ENCODE measurements at places on chromosomes 6 and 20.

DNA sequence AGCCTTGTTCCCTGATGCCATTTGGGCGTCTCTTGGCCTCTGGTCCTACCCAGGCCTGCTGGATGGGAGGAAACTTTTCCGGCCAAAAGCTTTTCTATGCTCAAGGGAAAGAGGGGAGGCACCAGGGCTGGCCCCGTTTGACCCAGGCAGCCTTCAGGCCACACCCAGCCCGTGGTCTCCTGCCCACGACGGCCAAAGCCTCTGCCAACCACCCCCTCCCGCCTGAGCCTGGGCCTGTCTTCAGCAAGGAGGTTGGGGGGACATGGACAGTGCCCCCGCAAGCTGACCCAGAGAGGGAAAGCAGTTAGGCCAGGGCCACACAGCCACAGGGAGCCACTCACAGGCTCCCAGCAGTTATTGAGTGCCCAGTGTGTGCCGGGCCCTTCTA, 49.5 kb downstream of the SRC start:
- DNase-seq = no peak

- DNase-seq = no peak
Measured at GRCh38 chr6:18186540-18187250, 31.5 kb downstream of the KDM1B start.

DNA sequence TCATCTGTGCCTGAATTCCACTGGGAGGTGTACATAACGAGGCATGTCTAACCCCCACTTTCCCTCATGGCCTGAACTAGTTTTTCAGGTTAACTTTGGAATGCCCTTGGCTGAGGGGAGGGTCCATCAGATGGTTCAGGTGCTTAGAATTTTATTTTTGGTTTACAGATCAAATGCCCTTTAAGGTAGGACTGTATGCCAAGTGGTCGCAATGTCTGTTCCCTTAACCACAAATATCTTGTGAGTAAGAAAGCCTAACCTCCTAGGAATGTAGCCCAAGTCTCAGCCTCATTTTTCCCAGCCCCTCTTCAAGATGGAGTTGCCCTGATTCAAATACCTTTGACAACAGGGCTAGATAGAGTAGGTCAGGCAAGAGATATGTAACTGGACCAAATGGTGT, 78.4 kb downstream of the RNASET2 start:
- no peak for DNase-seq

DNA sequence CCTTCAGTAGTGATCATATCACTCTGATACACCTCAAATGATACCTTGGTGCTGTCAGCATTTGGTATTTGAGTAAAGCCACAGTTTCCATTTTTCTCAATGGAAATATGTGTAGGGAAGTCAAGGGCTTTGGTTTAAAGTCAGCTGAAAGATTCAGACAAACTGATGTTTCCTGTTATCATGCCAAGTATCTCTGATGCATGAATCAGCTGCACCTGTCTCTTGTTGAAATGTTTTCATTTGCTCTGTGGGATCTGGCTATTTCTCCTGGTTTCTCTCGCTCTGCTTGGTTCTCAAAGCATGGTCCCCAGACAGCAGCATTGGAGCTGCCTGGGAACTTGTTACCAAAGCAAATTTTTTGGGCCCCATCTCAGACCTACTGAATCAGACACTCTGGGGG, 23.5 kb downstream of the ZFP64 start:
- no peak for DNase-seq

DNA sequence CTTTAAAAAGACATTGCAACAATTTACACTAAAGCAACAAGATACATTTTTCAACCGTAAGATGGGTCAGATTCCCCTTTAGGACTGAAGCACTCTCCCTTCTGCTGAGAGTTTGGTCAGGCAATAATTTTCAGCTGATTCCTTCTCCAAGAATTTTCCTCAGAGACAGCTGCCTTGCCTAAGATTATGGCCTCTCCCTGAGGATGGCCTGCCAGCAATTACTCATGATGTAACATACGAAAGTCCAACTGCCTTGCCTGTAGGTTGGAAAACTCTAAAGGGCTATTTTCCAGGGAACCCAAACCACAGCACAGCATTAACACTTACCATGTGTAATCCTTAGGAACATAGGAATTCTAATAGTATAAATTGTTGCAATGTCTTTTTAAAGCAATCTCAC, 229.1 kb upstream of the FLRT3 start:
- no peak for DNase-seq

- DNase-seq = peak; percentile 9
Measured at GRCh38 chr6:130697995-130698535, 129.1 kb upstream of the SMLR1 start.

DNA sequence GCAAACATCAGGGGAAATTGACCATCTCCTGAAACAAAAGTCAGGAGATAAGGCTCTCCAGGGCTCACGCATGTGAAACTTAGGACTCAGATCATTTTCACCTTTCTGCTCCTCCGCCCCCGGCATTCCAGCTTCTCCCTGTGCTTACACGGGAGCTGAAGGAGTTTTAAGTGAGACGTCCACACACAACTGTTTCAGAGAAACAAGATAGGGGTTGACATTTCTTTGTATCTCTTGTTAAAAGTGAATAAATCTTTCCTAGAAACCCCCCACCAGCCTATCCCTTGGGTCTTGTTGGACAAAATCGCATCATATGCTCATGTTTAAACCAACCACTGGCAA, 46.1 kb downstream of the FAM50B start:
- DNase-seq = no peak

DNA sequence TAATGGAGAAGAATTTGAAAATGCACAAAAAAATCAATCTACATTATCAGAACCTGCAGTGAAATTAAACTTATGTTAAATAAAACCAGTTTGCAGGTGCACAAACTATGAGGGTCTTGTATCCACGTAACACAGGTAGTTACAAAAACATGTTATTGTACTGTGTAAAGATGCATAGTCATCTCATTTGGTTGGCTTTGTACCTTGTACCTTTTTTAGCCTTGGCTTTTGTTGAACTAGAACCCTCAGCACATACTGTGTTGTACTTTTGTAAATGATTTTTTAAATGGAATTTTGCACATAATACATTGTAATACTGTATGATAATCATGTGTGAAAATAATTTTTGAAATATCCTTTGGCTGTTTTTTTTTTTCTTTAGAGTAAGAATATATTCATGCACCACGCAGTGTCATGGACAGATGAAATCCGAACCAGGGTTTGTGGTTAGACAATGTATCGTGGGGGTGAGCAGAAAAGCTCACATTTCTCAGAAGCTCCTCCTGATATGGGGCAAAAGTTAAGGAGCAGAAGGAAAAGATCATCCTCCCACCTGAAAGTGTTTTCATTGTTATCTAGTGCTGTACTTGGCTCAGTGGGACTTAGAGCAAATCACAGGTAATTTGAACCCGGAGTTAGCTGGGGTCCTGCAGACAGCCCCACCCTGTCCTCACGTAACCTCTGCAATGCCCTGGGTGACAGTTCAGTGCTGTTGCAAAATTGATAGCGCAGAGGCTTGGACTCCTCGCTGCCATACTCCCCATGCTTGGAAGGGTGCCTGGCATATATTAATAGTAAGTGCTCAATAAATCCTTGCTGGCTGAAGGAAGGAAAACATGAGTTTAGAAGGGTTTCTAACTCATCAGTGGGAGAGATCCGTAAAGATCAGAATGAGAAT, 14.8 kb upstream of the NAA20 start:
- no peak for DNase-seq

- peak; percentile 66 for DNase-seq
Measured at GRCh38 chr6:159693128-159693893, at the start of gene SOD2. SOD2 (minus strand) TSS chr6:159693241; CDS start chr6:159693167, 74 bp downstream.

DNA sequence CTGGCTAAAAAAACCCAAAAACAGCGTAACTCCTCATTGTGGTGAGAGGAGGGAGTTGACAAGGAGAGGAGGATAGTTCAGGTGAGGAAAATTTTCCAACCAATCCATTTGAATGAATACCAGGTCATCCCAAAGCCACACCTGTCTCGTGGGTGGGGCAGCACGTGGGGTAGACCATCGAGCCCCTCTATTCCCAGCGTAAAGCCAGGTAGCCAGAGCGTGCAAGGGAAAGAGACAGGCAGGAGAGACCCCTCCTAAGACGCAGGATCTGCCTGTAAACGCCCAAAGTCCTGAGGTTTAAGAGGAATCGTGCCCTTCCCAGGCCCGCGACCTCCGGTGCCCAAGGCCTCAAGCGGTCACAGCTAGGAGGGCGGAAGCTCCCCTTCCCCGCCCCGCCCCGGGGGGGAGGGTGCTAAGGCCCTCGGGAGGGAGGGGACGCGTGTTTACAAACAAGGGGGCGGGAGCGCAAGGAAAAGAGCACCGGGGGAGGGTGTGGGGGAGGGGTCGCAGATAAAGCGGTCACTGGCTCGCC, 712 bp downstream of the RXRB start:
- no peak for DNase-seq

- DNase-seq = no peak
Measured at GRCh38 chr20:32920530-32921298, 62.0 kb downstream of the EFCAB8 start.

GRCh38 chr6:53758496-53758895, 36.3 kb upstream of the LRRC1 start:
- no peak for DNase-seq

DNA sequence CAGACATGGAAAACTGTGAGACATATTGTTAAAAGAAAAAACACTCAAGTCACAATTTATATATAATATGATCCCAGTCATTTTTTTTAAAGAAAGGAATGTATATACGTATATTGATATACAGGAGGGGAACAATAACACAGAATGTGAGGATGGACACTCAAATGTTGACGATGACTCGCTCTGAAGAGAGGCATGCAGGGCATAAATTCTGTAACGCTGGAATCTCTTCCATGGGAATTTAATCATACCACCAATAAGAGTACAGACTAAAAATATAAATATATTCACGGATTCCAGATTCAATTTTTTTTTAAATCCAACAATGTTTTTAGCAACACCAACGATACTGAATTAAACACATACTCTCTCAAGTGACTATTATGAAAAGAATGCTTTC, 106.9 kb upstream of the CCDC28A start:
- DNase-seq = no peak

- no peak for DNase-seq
Measured at GRCh38 chr6:26260110-26260637, 104.8 kb upstream of the BTN3A2 start.

GRCh38 chr6:170083236-170084051, 207.4 kb downstream of the DLL1 start:
- DNase-seq = no peak

DNA sequence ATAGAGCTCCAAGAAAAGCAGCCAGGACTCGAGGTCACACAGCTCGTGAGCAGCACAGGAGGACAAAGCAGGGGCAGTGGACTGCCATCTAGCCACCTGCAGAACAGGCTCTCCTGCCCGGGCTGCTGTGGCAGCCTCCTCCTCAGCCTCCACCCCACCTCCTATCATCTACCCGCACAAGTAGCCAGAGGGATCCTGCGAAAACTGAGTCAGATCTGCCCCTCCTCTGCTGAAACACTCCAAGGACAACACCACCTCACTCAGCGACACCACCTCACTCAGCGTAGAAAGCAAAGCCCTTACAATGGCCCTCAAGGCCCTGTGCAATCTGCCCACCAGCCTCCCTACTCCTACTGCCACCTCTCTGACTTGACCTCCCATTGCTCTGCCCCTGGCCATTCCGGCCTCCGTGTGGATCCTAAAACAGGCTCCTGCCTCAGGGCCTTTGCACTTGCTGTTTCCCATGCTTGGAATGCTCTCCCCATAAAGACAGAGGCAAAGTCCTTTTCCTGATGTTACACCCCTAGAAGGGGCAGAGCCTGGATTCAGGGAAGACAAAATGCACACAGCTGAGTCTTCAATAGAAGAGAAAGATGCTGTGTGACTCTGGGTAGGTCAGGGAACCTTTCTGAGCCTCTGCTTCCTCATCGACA, 19.3 kb downstream of the PREX1 start:
- DNase-seq = no peak

GRCh38 chr20:3823881-3824280, 3.5 kb downstream of the AP5S1 start:
- DNase-seq = no peak

GRCh38 chr6:163284151-163284550, 130.4 kb upstream of the QKI start:
- no peak for DNase-seq

DNA sequence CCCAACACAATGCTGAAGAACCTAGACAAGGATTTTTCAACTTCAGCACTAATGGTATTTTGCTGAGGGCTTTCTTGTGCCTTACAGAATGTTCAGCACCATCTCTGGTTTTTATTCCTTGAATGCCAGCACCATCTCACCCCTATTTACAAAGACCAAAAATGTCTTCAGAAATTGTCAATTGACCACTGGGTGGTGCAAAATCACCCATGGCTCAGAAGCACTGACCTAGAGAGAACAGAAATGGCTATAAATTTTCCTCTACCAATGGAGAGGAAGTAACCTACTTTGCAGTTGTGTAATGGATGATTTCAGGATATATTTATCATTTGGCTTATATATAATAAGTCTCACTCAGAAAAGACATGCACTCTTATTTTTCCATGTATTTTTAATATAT, 431.0 kb upstream of the IRAK1BP1 start:
- DNase-seq = no peak

Data from stimulated activated CD8-positive, alpha-beta memory T cell treated with anti-CD3 and anti-CD28 coated beads, Interleukin-15, amount 100 ng/mL, for 24 hours (primary cell).